ENCODE measurements at places on chromosomes 7 and 10. TPM values are rescaled to one million over a fixed set of nuclear protein-coding genes. Genes with fewer than 3 reads are reported as not detected.
A peak's percentile ranks its signal among the peaks of the same experiment; 100 is the strongest.

GRCh38 chr10:104835422-104835821, 194.3 kb downstream of the SORCS3 start:
- DNase-seq = no peak

Gene HUS1
- total RNA-seq = 35.7 TPM

GRCh38 chr7:115099906-115100305, 178.0 kb downstream of the MDFIC start:
- peak; percentile 90 for DNase-seq

DNA sequence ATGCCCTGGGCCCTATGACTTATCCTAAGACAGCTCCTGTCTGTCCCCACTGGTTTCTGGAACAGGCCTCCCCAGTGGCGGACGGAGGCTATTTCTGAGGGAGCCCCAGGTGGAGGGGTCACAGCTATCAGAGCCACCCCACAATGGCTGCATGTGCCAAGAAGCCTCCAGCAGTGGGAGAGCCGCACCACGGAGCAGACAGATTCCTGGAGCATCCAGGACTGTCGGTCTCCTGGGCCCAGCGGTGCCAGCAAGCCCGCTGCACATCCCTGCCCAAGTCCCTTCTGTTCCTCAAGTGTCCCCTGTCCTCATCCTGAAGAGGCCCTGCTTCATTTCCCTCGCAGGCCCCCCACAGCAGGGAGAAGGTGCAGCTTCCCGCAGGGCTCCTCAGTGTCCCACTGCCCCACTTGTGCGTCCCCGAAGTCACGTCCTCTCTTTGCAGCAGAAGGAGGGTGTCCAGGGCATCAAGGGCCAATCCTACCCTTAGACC, 193.0 kb upstream of the SHH start:
- no peak for DNase-seq

DNA sequence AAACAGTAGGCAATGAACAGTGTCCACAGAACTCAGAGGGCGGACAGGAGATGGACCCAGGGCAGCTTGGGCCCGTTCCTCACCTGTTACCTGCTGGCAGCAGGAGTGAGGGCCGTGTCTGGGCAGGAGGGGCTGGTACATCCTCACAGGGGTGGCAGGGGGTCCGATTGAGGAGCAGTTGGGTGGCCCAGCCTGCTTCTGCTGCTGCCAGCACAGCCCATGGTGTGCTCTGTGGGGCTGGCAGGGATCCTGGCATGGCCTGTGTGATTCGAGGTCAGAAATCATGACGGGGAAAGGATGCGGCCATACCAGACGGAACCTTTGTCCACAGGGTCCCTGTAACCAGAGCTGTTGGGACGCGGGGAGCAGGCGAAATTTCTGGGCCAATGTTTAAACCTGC, 49.6 kb downstream of the INPP5A start:
- DNase-seq = no peak

Gene SPDYE16
- under 0.01 TPM for total RNA-seq

Gene CHN2
- total RNA-seq = 15.3 TPM

DNA sequence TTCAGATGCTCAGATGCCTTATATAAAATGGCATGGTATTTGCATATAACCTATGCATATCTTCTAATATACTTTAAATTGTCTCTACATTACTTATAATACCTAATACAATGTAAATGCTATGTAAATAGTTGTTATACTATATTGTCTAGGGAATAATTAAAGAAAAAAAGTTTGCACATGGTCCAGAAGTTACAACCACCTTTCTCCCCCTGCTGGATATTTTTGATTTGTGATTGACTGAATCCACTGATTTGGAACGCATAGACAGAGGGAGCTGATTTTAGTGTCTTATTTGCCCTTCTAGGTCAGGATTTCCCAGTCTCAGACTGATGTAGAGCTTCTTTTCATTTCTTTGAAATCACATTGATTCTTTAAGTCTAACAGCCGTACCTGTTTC, 31.8 kb downstream of the MDFIC start:
- no peak for DNase-seq

Gene LRRD1
- 0.17 TPM for total RNA-seq

GRCh38 chr7:27152816-27153442, 546 bp upstream of the HOXA3 start:
- no peak for DNase-seq

DNA sequence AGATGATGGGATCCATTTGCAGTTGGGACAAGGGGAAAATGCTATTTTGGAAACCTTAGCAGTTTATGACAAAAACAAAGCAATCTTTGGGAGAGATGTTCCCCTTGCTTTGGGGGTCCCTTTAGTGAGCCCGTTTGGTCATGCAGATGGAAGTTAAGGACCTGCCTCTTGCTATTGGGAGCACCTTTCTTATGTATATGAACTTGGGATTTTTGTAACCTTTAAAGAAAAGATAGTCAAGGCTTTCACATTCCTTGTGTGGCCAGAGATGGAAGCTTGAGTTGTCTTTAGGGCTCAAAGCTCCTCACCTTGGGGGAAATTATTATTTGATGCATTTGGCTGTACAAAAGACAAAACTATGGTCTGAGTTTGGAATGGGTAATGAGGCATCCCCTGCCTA, 179.0 kb upstream of the PLPP4 start:
- DNase-seq = no peak

DNA sequence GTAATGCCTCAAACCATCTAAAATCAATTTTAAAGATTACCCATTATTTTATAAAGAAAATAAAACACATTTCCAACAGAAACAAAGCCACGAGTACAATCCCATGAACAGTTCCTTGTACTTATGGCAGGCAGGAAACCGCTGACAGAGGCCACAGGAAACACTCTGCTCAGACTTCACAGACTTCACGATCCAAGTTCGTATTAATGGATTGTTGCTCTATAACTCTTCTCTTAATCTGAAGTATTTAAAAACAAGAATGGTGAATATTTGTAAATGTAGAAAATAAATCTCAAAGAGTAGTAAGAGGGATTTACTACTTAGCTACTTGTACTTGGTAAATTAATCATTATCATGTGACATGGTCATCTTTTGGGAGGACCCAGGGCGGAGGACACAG, 78.3 kb downstream of the SNX10 start:
- peak; percentile 30 for DNase-seq

Measured in Daoy (cell line).